Stimulated activated CD4-positive, alpha-beta T cell treated with anti-CD3 and anti-CD28 coated beads, TNF-alpha, amount 100 ng/mL, for 4 hours (primary cell): ENCODE measurements at places on chromosomes 13 and 19.

GRCh38 chr13:77310161-77310560 is 16.7 kb downstream of the MYCBP2 start:
- DNase-seq: no peak

GRCh38 chr19:19205416-19206410 is 2.5 kb upstream of the NR2C2AP start:
- DNase-seq: no peak

DNA sequence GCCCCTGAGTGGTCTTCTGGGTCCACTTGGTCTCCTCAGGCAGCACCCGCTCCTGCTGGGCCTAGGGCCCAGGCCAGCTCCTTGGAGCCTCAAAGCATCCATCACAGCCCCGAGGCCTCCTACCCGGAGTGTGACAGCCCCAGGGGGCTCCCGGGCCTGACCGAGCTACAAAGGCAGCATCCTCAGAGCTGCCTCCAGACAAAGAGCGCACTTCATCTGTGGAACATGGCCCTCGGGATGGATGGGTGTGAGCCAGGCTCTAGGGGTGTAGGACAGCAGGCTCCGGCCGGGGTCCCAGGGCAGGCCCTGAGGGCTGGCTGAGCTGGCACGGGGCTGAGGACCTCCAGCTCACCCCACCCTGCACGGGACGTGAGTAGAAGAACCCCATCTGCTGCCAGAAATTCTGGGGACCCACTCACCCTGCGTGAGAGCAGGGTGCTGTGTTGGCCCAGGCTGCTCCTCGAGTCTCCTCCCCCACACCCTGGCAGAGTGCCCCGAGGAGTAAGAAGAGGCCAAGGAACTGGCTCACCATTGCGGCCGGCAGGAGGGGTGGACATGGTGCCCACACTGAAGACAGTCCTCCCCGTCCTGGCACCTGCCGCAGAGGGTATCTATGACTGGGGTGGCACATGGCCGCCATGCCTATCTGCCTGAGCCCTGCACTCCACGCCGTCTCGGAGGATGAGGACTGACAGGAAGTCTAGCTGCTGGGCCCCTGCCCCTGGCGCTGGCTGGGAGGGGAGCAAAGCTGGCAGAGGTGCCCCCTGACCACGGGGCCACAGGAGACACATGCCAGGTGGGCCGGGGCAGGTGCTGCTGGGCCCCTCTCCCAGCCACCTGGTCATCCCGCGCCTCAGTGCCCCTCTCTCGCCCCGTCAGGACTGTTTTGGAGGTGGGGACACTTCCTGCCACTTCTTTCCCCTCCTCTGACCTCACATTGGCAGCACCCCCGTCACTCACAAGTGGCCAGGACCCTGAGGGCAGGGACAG is 22.3 kb downstream of the CEBPG start:
- no peak for DNase-seq

DNA sequence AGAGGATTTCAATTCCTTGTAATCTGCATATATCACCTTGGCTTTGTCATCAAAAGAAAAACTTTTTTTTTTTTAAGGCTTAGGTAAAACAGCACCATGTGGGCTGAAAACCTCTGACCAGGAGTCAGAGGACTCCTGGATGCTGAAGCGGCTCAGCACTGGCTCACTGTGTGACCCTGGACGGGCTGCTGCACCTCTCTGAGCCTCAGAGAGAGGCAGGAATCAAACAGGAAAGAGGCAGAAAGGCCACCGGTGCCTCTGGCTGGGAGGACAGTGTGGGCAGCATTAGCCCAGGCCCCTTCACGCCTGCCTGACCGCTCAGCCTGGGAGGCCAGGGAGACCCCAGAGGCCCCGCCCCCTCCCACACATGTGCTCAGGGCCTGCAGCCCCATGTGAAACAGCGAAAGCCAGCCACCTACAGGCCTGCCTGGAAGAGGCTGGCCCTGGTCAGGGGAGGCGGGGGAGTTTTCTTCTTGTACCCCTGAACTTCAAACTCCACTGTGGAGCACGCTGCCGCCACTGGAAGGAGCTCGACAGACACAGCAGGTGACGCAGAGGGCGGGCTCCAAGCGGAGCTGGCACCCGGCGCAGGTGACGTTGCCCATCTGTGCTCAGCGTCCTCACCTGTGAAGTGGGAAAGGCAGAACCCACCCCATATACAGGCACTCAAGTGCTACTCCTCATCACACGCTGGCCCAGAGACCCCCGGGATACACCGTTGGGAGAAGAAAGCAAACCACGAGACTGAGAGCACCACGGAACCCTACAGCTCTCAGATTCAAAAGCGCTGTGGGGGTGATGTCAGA is 39.7 kb downstream of the MLLT1 start:
- DNase-seq: no peak

- DNase-seq: no peak
Measured at GRCh38 chr13:74871369-74872070, 610.4 kb downstream of the TBC1D4 start.

DNA sequence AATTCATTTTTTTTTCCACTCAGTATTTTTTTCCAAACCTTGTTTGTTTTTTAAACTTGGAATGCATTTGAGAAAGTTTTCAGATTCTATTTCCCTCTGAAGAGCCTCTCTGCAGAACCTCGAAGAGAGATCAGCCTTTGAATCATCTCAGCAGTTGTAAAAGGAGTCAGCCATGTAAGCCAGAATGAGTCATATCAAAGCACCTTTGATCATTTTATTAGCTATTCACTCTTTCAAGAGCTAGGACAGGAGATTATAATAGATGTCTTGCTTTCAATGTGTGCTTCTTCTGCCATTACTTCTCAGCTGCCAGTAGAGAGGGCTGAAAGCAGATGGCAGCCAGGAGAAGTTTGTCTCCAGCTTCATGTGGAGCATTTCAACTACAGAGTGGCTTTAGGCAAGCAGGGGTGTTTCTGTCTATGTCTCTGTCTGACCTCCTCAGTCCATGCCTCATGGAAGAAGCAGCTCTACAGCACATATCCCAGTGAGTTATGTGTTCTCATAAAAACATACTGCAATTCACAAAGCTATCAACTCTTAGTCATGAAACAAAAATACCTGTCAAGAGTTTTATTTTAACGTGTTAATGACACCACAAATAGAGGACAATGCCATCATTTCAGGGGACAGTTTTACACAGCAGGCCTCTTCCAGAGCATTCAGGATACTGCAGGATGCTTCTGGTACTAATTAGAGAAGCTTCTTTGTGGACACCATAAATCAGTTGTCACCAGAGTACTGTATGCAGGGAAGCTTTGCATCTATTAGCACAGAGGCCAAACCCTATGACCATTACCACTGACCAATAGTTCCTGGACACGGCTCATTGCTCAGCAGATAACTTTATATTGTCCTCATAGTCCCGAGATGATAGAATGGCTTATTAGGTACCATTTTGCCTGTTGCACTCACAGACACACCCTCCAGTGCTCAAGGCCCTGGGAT is 94.3 kb downstream of the NHLRC3 start:
- DNase-seq: no peak

DNA sequence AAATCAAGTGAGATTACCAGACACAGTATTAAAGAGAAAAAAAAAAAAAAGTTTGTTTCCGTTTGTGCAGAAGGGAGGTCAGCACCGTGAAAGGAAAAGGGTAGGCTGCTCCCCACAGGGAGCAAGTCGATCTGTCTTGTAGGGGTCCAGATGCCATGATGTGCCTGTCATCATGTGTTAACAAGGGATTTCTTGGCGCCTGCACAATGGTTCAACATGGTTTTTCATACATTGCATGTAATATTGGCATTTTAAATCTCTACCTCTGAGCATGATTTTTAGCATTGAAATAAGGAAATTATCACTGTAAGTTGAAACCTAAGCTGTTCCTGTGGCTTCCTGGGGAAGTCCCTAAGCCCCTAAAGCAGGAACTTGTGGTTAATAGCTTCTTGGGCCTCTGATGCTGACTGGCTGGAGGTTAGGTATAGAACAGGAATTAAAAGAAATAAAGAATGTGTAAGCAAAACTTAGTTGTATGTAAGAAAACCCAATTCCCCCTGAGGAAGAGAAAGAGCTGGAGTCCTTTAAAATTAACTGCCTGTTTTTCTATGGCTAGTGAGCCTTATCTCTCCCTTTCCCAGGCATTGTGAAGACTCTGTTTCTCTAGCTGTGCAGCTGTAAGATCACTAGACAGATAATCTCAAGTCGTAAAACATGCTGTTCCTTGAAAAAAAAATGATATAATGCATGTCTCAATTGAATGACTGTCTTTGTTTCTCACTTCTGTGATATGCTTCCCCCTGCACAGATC is 7.4 kb upstream of the FCGBP start:
- DNase-seq: peak; percentile 25

DNA sequence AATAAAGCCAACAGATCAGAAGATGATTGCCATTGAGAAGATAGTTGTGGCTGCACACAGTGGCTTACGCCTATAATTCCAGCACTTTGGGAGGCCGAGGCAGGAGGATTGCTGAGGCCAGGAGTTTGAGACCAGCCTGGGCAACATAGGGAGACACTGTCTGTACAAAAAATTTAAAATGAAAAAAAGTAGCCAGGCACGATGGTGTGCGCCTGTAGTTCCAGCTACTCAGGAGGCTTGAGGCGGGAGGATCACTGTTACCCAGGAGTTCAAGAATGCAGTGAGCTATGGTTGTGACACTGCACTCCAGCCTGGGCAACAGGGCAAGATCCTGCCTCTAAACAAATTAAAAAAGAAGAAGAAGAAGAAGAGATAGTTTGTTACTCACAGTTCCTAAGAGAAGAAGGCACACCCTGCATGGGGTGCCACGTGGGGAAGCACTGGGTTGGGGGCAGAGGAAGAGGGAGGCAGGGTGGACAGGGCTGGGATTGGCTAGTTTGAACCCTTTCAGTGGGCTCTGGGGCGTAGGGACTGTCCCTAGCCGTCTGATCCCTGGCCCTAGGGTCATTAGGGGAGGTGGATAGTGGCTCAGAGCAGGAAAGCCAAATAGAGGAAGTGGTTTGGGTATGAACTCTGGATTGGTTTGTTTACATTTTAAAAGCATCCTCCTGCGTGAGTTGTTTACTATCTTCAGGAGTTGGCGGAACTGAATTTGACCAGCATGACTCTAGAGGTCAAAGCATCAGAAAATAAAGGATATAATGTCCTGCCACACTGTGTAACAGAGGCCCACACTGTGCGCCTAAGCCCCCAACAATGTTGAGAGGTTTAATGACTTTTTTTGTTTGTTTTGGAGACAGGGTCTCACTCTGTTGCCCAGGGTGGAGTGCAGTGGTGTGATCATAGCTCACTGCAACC is 60.5 kb upstream of the MEDAG start:
- no peak for DNase-seq

- no peak for DNase-seq
Measured at GRCh38 chr13:64910096-64910495, 2320.0 kb downstream of the PCDH9 start.

DNA sequence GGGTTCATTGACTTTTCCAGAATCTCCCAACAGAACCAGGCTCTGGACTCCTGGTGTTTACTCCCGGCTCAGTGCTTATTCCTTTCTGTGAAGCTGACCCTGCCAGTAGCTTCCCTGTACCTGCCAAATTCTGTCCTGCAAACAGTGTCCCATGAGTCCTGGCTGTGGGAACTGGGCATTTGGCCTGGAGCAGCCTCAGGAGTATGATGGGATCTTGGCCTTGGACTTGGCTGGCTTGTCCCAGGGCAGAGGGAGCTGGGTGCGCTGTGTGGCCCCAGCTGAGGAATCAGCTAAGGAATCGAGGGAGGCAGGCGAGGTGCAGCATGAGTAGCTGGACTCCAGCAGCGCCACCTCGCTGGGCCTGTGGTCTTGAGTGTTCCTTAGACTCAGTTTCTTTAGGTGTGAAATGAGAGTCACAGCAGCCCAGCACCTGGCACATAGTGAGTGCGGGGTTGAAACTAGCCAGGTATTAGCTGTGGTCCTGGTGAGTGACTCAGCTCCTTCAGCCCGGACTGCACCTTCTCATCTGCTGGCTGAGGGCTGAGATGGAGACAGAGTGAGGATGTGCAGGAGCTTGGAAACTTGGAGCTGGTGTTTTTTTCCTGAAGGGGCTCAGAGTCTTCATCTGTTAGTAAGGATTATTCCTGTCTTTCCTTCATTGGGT is 10.4 kb downstream of the CLASRP start:
- no peak for DNase-seq

- peak; percentile 59 for DNase-seq
Measured at GRCh38 chr19:2478756-2479555, 3.0 kb downstream of the GADD45B start.

GRCh38 chr19:14655726-14656125 is 18.9 kb downstream of the ADGRE3 start:
- no peak for DNase-seq

- no peak for DNase-seq
Measured at GRCh38 chr19:2540646-2541454, 64.9 kb downstream of the GADD45B start.

DNA sequence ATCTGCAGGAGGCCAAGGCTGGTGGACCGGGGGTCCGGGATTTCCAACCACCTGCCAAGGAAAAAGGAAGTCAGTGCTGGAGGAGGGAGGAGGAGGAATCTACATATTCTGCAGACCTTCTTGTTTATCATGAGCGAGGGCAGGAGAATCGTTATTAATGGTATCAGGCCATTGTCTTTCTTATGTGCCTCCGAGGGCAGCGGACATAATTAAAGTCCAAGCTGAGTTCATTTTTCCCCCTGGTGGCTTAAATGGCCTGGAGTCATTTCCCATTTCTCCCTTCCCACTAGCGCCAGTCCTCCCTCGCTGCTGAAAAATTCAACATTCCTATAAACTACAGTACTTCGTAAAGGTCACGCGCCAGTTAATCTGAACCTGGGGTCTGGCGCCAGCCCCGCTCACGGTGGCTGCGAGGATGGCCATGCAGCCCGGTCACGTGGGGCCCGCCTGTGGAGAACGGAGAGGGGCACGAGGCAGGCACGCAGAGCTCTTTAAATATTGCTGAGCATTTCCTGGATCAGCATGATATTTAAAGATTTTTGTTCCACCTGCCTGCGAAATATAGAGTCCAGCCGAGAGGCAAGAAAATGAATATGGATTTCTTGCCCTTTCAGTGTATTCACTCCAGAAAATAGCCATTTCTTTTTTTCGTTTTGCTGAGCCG is 85.2 kb upstream of the PCDH8 start:
- no peak for DNase-seq

- DNase-seq: no peak
Measured at GRCh38 chr19:9009935-9010651, at the start of gene MUC16. Gene MUC16 (minus strand): TSS chr19:9010409.

DNA sequence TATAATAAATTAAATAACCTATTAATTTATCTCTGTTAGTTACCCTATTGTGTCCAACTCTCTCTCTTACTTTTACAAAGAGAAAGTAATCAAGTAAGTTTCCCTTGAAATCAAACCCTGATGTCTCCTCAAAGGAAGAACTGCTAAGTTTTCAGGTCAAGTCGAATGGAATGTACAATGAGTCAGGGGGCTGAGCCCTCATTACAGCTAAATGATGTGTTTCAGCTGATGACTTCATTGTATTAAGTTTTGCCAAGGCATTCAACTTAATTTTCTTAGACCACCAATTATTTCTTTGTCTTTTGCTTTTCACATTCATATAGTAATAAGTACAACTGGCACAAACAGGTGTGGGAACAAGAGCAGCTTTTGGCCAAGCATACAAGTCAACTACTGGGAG is 54.7 kb upstream of the DCT start:
- no peak for DNase-seq

GRCh38 chr19:41734156-41734555 is 21.2 kb upstream of the CEACAM6 start:
- DNase-seq: no peak
